ENCODE measurements at places on chromosomes 7 and 10. TPM values are rescaled to one million over a fixed set of nuclear protein-coding genes. Genes with fewer than 3 reads are reported as not detected.

The C10orf95 gene
- 0.15 TPM for total RNA-seq

The DRGX gene
- not detected for total RNA-seq

The OGDHL gene
- total RNA-seq = under 0.01 TPM

The MOSPD3 gene
- 21.4 TPM for total RNA-seq

The ADAM22 gene
- 0.30 TPM for total RNA-seq

The ZWINT gene
- 74.3 TPM for total RNA-seq

The WEE2 gene
- total RNA-seq = not detected

The SFRP4 gene
- total RNA-seq = not detected

The OPN1SW gene
- total RNA-seq = not detected

The TLX1 gene
- total RNA-seq = not detected

The C10orf67 gene
- not detected for total RNA-seq

The SPDYE2B gene
- total RNA-seq = not detected

The IRF5 gene
- 0.45 TPM for total RNA-seq

Data from bronchus fibroblast of lung (primary cell).